ENCODE measurements at places on chromosomes 11 and 22.

- DNase-seq = no peak
Measured at GRCh38 chr11:131924457-131925201, 554.2 kb downstream of the NTM start.

GRCh38 chr11:114137838-114138237 lies 78.3 kb downstream of the ZBTB16 start:
- DNase-seq = no peak

DNA sequence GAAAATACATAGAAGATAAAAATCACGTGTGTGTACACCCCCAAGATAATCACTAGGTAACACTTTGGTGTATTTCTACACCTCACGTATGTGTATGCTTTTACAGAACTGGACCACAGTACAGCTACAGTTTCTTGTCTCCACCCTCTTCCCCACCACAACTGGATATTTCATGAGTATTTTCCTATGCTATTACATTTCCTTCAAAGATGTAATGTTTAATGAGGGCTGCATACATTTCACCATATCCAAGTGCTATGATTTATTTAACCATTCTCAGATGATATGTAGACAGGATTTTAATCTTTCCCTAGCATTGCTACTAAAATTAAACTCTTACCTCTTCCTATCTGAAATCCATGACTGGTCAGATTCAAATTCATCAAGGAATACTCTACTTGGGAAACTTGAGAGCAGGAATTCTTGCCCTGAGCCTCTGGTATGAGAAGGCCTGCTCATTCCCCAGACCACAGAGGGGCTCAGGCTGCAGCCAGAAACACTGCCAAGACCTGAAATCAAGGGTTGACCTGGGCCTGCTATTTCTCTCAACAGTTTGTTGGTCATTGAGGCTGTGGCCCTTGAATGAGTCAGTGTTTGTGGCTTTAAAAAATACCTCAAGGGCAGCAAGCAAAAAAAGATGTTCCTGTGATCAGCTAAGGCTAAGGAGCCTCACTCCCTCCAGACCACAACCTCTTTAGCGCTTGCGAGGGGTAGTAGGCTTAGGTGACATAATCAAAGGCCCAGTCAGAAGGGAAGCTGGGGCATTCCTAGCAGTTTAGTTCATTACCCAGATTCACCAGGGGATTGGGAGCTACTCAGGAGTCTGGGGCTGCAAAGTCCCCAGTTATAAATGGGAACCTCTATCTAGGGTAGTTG lies 55.5 kb downstream of the ABTB2 start:
- no peak for DNase-seq

DNA sequence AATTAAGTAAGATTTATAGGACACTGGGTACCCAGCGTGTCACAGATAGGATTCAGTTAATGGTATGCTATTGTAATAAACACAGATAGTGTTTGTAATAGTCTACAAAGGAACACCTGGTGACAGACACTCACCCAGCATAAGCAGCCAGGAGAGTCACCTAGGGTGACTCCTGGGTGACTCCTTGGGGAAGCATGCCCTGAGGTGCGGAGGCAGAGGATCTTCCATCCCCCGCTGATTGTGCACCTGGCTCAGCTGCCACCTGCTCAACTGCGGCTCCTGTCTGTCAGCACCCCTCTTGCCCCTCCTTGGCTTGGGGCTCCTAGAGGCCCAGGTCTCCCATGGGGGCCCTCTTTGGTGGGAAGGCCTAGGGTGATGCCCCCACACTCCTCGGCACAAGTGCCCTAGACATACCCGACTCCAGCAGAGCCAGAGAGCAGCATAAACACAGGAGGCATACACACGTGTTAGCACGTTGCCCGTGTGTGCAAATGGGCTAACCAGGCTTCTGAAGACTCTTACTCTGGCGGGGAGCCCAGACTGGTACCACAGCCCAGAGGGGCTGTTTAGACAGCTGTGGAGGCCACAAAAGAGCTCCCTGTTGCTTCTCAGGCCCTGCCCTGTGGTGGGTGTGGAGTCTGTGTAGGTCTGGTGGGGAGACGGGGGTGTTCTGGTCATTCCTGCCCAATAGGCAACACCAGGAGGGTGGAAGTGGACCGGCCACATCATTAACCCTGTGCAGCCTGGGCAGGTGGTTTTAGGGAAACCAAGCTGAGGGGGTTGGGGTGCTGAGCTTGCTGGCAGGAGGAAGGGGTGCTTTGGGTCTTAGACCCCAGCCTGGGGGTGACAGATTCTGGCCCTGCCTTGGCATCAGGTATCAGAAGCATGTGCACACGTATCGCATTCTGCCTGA lies 3.0 kb downstream of the INPPL1 start:
- no peak for DNase-seq

DNA sequence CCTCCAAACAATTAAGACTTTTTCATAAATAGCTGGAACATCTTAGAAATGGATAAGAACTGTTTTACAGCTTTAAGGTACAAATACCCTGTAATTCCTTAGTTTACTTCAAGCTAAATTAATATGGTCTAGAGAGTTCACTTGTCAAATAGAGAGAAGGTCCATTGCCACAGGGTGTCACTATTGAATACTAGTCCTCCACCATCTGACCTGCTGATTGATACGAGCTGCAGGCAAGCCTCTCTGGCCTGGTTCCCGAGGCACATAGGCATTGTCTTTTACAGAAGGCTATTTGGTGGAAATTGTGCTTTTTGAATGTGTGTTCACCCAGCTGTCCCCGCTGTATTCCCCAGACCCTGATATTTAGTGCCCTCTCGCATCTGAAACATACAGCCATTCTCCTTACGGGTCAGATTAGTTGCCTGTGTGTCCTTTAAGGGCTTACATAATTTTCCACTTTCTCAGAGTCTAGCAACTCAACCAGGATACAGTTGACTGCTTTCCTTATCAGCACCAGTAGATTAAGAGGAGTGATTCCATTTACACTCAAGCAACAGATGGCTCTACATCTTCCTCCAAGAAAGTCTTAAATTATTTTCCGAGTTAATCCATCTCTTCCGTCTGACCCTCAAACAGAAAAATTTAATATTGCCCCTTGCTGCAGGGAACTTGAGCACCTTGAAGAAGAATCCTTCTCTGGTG lies 788.8 kb upstream of the FAT3 start:
- DNase-seq = peak; percentile 31

DNA sequence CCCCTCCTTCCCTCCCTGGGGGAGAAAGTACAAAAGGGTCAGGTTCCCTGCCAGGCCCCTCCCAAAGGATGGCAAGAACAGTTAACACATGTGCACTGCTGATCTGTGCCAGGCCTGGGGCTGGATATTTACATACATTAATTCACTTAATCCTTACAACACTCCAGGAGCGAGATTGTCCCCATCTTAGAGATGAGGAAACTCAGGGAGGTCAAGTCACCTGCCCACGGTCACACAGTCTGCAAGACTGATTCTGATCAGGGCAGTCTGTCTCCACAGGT lies 36.5 kb downstream of the NECTIN1 start:
- DNase-seq = no peak

DNA sequence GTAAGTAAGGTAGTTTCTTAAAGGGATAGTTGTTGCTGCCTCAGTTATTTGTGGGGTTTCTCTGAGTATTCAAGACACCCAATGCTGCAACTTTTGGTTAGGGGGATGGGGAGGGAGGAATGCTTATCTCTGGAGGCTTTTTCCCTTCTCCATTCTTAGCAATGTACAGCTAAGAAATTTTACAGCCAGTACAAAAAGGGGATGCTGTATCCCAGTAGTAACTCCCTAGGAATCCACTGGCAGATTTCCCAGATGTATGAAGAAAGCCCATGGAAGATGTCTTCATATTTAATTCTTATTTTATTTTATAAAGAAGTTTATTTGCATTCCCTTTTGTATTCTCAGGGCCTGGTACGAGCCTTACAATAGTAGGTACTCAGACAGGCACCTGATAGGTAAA lies 154.8 kb downstream of the ENTHD1 start:
- DNase-seq = no peak

- DNase-seq = peak; percentile 68
Measured at GRCh38 chr11:6568191-6568918, 35.1 kb downstream of the RRP8 start.

- no peak for DNase-seq
Measured at GRCh38 chr11:117313091-117313490, 3.0 kb downstream of the BACE1 start.

GRCh38 chr22:45314786-45315185 lies 5.1 kb downstream of the FAM118A start:
- no peak for DNase-seq

- no peak for DNase-seq
Measured at GRCh38 chr22:26225207-26225606, 55.9 kb downstream of the SEZ6L start.

GRCh38 chr11:46533396-46534100 lies 60.3 kb downstream of the AMBRA1 start:
- DNase-seq = no peak

DNA sequence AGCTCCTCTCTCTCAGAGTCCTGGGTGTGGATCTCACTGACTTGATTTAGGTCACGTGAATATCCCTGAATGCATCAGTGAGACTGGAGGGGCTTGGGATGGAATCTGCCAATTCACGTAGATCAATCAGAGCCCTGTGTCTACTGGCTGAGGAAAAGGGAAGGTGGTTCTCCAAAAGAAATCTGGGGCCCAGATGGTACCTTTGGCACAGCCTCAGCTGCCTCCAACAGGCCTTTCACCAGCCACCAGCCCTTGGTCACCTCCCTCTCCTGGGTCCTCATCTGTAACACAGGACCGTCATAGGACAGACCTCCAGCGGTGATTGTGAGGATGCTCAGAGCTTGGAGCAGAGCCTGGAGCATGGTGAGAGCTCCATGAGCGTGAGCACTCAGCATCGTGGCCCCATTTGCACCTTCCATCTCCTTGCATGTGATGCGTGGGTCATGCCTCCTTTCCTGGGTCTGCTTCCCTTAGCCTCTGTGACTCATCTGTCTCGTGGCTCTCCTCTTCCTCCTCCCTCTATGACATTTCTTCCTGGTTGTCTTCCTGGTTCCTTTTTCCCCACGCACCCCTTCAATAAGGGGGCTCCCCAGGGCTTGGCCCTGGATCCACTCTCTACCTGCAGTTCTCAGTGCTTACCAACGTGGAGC lies 7.5 kb upstream of the MIEF1 start:
- DNase-seq = no peak

DNA sequence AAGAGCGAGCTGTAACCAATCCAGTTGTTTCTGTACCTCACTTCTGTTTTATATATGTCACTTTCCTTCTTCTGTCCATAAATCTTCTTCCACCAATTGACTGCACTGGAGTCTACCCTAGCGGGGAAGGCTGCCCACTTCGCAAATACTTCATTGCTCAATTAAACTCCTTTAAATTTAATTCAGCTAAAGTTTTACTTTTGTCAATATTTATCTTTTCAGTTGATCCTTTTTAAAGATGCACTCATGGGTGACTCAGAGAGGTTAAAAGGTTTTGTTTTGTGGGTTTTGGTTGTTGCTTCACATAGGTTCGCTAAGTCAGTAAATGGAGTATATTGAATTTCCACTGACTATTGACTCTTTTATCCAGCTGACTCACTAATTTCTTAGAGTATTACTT lies 597.2 kb downstream of the DLG2 start:
- DNase-seq = no peak

GRCh38 chr11:118060869-118061268 lies 16.0 kb upstream of the TMPRSS4 start:
- no peak for DNase-seq

DNA sequence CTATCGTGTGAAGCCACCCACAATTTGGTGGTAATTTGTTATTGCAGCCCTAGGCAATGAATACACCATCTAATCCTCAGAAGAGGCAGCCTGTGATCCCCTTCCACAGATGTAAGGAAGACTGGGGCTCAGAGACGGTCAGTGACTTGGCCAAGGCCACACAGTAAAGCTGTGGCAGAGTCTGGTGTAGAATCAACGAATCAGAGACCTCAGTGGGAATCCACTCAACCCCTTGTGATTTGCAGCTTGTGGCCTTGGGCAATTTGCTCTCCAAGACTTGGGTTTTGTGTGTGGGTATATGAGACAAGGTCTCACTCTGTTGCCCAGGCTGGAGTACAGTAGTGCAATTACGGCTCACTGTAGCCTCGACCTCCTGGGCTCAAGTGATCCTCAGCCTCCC lies 1.9 kb downstream of the LGALS2 start:
- DNase-seq = no peak

- no peak for DNase-seq
Measured at GRCh38 chr11:27118949-27119348, 78.3 kb downstream of the BBOX1 start.

GRCh38 chr11:116732271-116733042 lies 40.3 kb downstream of the BUD13 start:
- peak; percentile 88 for DNase-seq

GRCh38 chr11:35520376-35520775 lies 5.0 kb downstream of the PAMR1 start:
- DNase-seq = no peak

- DNase-seq = peak; percentile 36
Measured at GRCh38 chr11:14773755-14774154, 118.3 kb downstream of the CYP2R1 start.

- no peak for DNase-seq
Measured at GRCh38 chr11:32920570-32920969, 28.0 kb downstream of the QSER1 start.

DNA sequence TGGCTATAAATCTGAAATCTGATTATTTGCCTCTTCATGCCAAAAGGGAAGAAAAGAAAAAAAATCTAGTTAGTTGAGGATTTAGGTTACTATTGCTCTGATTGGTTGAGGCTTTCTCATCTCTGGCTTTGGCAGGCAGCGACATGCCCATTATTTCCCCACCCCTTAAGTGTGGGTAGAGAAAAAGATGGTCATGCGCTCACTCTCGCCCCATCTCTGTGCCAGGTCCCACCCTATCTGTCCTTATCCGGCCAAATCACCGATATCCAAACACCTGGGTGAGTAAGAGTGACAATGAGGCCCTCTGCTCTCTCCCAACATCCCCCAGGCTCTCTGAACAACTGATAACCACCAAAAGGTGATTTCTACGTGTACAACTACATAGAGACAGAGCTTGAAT lies 31.2 kb upstream of the SNX19 start:
- DNase-seq = no peak

GRCh38 chr11:12454782-12455181 lies 77.4 kb downstream of the PARVA start:
- DNase-seq = no peak

- DNase-seq = no peak
Measured at GRCh38 chr22:24474221-24474620, 20.9 kb upstream of the UPB1 start.

GRCh38 chr11:20208622-20209111 lies 48.4 kb upstream of the DBX1 start:
- DNase-seq = peak; percentile 93

DNA sequence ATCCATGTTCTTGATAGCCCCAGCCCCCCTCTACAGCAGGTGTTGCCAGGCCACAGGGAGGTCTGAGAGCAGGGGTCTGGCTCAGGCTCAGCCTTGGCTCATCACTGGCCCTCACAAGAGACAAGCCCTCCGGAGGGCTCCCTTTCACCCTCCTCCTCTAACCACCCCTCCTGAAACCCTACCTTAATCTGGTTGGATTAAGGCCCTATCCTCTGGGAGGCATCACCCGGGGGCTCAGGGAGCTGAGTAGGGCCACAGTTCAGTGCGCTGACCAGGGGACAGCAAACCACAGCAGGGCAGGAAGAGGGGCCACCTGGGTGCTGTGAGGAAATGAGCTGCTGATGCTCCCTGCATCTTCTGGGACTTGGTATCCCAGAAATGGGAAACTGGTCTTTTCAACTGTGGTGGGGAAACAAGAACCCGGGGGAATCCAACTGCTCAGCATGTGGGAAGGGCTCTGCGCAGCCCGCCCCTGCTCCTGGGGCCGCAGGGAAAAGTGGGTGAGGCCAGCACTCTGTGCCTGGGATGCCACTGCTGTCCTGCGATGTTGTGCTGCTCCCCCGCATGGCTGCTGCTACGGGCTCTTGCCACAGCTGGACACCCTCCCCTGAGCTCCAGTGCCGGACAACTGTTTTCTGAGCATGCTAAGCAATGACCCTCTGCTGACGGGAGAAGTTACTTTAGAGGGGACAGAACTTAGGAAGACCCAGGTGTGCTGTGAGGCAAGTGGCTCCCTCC lies 17.5 kb downstream of the ADORA2A start:
- DNase-seq = no peak
